ENCODE measurements at places on chromosomes 7 and 10. TPM values are rescaled to one million over a fixed set of nuclear protein-coding genes. Genes with fewer than 3 reads are reported as not detected.

The NPC1L1 gene
- total RNA-seq = 0.02 TPM

GRCh38 chr7:46214526-46214925, 293.5 kb upstream of the IGFBP3 start:
- DNase-seq = no peak

GRCh38 chr7:131844369-131844768, 287.9 kb upstream of the PODXL start:
- DNase-seq = no peak

GRCh38 chr7:13851736-13852135, 137.7 kb downstream of the ETV1 start:
- no peak for DNase-seq

All from K562 (cell line).